Sigmoid colon (tissue), 7 donors: ENCODE measurements at places on chromosomes 4 and X.

GRCh38 chr4:71049395-71049794 lies 55.9 kb downstream of the DCK start:
- H3K4me3 ChIP-seq: no peak overlapping the region
- DNase-seq: no peak
- no peaks in the 10 kb centered on the region for H3K27me3 ChIP-seq
- no peak overlapping the region for H3K27ac ChIP-seq

DNA sequence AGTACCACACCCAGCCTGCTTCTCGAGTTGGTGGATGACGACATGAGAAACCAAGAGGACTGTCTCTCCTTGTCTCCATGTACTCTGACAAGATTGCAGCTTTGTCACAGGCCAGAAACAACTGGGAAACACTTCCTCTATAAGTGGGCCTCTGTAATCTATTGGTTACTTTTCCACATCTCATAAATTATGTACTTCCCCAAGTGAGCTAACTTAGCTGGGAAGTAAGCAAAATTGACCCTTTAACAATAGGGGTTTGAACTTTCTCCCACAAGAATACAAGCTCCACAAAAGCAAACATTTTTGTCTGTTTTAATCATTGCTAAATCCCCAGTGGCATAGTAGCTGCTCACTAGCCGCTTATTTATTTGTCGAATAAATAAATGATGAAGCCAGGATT lies 14.1 kb upstream of the USO1 start:
- H3K36me3 ChIP-seq: no peaks in the 10 kb centered on the region
- H3K4me1 ChIP-seq: peaks cover 9% of the 10 kb centered on the region
- H3K27me3 ChIP-seq: no peaks in the 10 kb centered on the region

- peak overlapping the region; percentile 64 for H3K4me3 ChIP-seq
- H3K27ac ChIP-seq: no peak overlapping the region
- no peak for DNase-seq
- H3K27me3 ChIP-seq: peaks cover 30% of the 10 kb centered on the region
- peaks cover 25% of the 10 kb centered on the region for H3K4me1 ChIP-seq
- no peaks in the 10 kb centered on the region for H3K36me3 ChIP-seq
Measured at GRCh38 chr4:2042204-2042946, 16.8 kb upstream of the NAT8L start.

- H3K36me3 ChIP-seq: no peaks in the 10 kb centered on the region
- H3K4me3 ChIP-seq: no peak overlapping the region
- DNase-seq: no peak
- no peaks in the 10 kb centered on the region for H3K4me1 ChIP-seq
- no peaks in the 10 kb centered on the region for H3K27me3 ChIP-seq
- no peak overlapping the region for H3K27ac ChIP-seq
Measured at GRCh38 chrX:46333550-46333949, 211.7 kb downstream of the ZNF674 start.

DNA sequence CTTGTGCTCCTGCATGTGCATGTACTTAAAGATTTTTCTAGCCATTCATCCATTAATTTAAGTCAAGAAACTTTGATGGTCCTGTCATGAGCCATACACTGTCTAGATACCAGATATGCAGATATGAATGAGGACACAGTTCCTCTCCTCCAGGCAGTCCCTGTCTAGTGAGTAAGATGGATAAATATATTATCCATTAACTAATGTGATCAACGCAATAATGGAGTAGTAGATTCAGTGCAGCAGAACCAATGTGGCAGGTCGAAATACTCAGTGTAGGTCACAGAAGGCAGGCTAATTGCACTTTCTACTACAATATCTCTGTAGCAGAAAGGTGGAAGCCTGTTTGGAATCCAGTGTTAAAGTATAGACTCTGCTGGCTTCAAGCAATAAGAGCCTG lies 112.5 kb downstream of the PCDH7 start:
- peaks cover 30% of the 10 kb centered on the region for H3K4me1 ChIP-seq
- DNase-seq: no peak
- H3K4me3 ChIP-seq: no peak overlapping the region
- no peak overlapping the region for H3K27ac ChIP-seq
- no peaks in the 10 kb centered on the region for H3K36me3 ChIP-seq
- H3K27me3 ChIP-seq: no peaks in the 10 kb centered on the region
